Immature natural killer cell (primary cell): ENCODE measurements at places on chromosomes 12 and 14.

DNA sequence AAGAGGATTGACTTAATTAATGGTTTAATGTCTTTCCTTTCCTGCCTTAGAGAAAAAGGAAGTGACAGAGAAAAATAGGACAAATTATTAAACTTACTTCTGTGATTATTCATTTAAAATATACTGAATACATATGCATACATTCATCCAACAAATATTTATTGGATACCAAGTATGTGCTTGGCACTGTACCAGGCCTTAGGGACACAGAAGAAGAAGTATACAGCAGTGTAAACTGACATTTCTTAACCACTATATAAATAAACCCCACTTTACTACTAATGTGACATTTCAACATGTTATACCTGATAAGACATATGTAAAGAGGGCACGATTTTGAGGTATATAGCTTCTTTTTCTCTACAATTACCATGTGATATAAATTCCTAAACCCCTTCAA, 53.6 kb downstream of the ERO1A start:
- H3K36me3 ChIP-seq = peaks cover 28% of the 10 kb centered on the region
- no peaks in the 10 kb centered on the region for H3K27me3 ChIP-seq
- H3K4me1 ChIP-seq = no peaks in the 10 kb centered on the region
- no peak for DNase-seq

- no peak overlapping the region for H3K27ac ChIP-seq
- no peaks in the 10 kb centered on the region for H3K27me3 ChIP-seq
- DNase-seq = no peak
- no peak overlapping the region for H3K4me3 ChIP-seq
- H3K36me3 ChIP-seq = no peaks in the 10 kb centered on the region
- H3K4me1 ChIP-seq = peaks cover 24% of the 10 kb centered on the region
Observed at GRCh38 chr14:102363182-102363943, 622 bp downstream of the TECPR2 start.

DNA sequence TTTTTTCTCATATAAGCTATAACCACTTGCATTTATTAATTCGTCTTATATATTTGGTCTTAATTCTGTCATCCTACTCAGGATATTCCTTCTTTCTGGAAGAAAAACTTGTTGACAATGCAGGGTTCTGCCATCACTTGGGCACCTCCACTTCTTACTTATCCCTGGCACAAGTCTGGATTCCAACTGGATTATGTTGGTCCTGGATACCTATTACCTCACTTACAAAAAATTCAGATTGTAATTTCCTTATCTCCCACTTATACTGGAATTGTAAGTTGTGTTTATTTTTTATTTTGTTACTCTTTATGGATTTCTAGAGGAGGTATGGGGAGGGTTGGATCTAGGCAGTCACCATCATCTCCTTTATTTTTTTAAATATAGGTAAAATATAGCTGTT, 36.7 kb downstream of the LRRIQ1 start:
- H3K36me3 ChIP-seq = no peaks in the 10 kb centered on the region
- no peak overlapping the region for H3K4me3 ChIP-seq
- no peak for DNase-seq
- H3K4me1 ChIP-seq = no peaks in the 10 kb centered on the region
- no peak overlapping the region for H3K27ac ChIP-seq

GRCh38 chr14:32821964-32822653, 116.6 kb upstream of the NPAS3 start:
- no peak overlapping the region for H3K27ac ChIP-seq
- H3K4me3 ChIP-seq = no peak overlapping the region
- no peak for DNase-seq
- no peaks in the 10 kb centered on the region for H3K36me3 ChIP-seq
- peaks cover 2% of the 10 kb centered on the region for H3K27me3 ChIP-seq

- H3K36me3 ChIP-seq = no peaks in the 10 kb centered on the region
- H3K4me1 ChIP-seq = peaks cover 25% of the 10 kb centered on the region
- H3K27ac ChIP-seq = no peak overlapping the region
- peaks cover 42% of the 10 kb centered on the region for H3K27me3 ChIP-seq
Observed at GRCh38 chr12:132477017-132477702, 12.8 kb upstream of the FBRSL1 start.

DNA sequence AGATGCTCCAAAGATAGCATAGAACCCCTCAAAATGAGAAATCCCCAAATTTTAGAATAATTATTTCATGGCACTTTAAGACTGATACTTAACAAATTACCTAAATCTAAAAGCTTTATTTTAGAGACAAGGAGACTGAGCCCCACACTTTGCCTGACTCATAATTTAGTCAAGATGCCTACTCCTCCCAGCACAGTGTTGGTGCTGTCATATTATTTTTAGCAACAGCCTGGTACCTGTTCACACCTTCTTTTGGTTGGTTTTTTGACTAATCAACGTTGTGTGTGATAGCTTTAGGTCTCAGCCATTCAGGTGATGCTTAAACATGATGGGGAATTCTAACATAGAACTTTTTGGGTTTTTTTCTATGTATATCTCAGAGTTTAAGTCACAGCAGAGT, 120.2 kb downstream of the SEC23A start:
- H3K4me3 ChIP-seq = no peak overlapping the region
- H3K27ac ChIP-seq = no peak overlapping the region
- H3K27me3 ChIP-seq = peaks cover 7% of the 10 kb centered on the region
- no peak for DNase-seq
- H3K36me3 ChIP-seq = no peaks in the 10 kb centered on the region
- peaks cover 2% of the 10 kb centered on the region for H3K4me1 ChIP-seq

- DNase-seq = no peak
- no peak overlapping the region for H3K4me3 ChIP-seq
- no peaks in the 10 kb centered on the region for H3K4me1 ChIP-seq
- no peaks in the 10 kb centered on the region for H3K27me3 ChIP-seq
Observed at GRCh38 chr12:72133497-72134055, 138.6 kb upstream of the TRHDE start.

DNA sequence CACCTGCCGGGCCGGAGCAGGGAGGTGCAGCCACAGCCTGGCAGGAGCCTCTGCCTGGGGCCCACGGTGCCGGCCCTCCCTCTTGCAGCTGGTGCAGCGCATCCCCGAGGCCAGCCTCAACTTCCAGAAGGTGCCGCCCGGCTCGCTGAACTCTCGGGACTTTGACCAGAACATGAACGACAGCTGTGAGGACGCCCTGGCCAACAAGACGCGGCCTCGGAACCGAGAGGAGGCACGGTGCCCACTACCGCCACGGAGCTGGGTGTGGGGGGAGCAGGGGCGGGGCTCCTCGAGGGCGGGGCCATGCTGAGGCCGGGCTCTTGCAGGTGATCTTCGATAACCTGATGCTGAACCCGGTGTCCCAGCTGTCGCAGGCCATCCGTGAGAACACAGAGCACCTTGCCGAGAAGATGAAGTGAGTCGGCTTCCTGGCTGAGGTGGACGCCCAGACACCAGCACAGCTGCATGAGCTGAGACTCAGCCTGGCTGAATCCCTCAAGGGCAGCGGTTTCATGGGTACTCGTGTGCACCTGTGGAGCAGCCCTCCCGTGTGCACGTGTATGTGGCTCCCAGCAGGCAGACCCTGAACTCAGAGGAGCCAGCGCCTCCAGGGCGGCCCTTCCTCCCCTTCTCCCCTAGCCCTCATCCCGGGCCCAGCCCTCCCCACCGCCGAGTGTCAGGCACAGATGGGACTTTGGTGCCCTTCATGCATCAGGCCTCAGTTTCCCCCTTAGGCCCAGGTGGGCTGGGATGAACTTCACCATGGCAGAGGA, 28.6 kb downstream of the CEP170B start:
- H3K4me1 ChIP-seq = no peaks in the 10 kb centered on the region
- H3K27me3 ChIP-seq = peaks cover 2% of the 10 kb centered on the region
- no peak overlapping the region for H3K27ac ChIP-seq
- no peak overlapping the region for H3K4me3 ChIP-seq

DNA sequence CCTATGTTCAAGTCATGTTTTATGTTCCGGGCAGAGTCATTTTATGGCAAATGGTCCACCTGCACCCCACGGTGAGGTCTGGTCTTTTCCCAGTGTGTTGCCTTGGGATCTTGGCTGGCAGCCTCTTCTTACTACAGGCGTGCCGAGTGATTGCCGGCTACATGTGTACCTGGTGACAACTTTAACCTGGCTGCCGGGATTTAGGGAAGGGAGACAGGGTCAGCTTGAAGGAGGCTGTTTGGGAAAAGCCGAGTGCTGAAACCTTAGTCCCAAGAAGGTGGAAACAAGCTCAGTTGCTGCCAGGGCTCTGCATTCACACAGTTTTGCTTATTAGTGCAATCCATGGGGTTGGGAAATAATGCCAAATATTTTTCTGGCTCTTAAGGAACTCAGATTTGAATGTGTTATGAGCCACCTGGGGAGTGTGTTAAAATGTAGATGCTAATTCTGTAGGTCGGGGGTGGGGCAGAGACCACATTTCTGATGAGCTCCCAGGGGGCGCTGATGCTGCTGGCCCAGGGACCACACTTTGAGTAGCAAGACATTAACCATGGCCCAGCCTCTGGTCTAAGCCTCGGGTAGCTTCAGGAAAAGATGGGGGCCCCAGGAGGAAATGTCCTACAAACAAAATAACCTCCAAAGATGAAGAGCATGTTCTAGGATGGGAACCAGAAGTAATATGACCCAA, 179.6 kb downstream of the TBX5 start:
- no peak for DNase-seq
- H3K4me3 ChIP-seq = no peak overlapping the region
- H3K27ac ChIP-seq = no peak overlapping the region
- H3K4me1 ChIP-seq = no peaks in the 10 kb centered on the region
- H3K27me3 ChIP-seq = no peaks in the 10 kb centered on the region

- DNase-seq = no peak
- peak within 1 kb of the TSS; percentile 54 for H3K27ac ChIP-seq
- H3K27me3 ChIP-seq = peaks cover 16% of the 10 kb centered on the region
Observed at GRCh38 chr12:52600941-52601481, at the start of gene KRT72. Gene KRT72, minus strand, starts transcription at chr12:52601463. Its CDS starts 11 bp downstream, at chr12:52601452.

GRCh38 chr12:116662612-116663144, 75.2 kb downstream of the SPRING1 start:
- no peaks in the 10 kb centered on the region for H3K36me3 ChIP-seq
- no peak for DNase-seq
- H3K27ac ChIP-seq = no peak overlapping the region
- peaks cover 16% of the 10 kb centered on the region for H3K27me3 ChIP-seq
- H3K4me3 ChIP-seq = no peak overlapping the region

DNA sequence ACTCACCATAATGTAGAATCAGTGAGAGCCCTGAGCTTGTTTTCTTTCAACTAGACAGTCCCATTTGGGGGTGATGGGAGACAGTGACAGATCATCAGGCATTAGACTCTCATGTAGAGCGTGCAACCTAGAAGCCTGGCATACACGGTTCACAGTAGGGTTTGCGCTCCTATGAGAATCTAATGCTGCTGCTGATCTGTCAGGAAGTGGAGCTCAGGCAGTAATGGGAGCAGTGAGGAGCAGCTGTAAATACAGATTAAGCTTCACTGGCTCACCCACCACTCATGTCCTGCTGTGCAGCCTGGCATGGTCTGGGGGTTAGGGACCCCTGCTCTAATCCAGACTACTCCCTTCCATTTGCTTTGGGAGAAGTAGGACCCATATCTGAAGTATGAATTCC, 55.6 kb downstream of the FNTB start:
- no peak overlapping the region for H3K27ac ChIP-seq
- H3K36me3 ChIP-seq = peaks cover 12% of the 10 kb centered on the region
- H3K27me3 ChIP-seq = no peaks in the 10 kb centered on the region
- peaks cover 15% of the 10 kb centered on the region for H3K4me1 ChIP-seq
- no peak overlapping the region for H3K4me3 ChIP-seq
- DNase-seq = no peak
